Sciatic nerve (tissue), 2 donors: ENCODE measurements at places on chromosomes 2 and 18.

GRCh38 chr2:201280191-201281040, 20.1 kb downstream of the CASP8 start:
- DNase-seq, result no peak

GRCh38 chr18:31268985-31269406, 49.0 kb upstream of the DSG1 start:
- DNase-seq, result no peak

- DNase-seq, result no peak
Measured at GRCh38 chr2:118614841-118615271, 232.6 kb downstream of the EN1 start.

DNA sequence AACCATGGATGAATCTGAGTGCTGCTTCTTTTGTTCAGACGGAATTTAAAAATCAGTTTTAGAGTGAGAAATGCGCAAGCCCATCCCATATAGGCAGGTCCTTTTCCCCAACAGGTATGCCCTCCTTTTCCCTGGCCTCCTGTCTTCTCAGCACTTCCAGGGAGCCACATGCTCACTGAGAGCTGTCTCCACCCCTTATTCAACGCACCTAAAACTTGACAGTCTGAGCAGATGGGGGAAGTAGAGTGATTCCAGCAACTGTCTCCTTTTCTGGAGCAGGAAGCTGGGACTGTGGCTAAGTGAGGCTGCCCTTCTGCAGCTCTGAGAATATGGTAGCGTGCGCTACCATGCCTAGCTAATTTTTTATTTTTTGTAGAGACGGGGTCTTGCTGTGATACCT, 53.1 kb upstream of the NOSTRIN start:
- no peak for DNase-seq

- DNase-seq, result no peak
Measured at GRCh38 chr2:79512442-79513401, at the start of gene CTNNA2. Gene CTNNA2 (plus strand): TSS chr2:79513051.

GRCh38 chr2:158599609-158600008, 142.9 kb downstream of the PKP4 start:
- DNase-seq, result no peak

DNA sequence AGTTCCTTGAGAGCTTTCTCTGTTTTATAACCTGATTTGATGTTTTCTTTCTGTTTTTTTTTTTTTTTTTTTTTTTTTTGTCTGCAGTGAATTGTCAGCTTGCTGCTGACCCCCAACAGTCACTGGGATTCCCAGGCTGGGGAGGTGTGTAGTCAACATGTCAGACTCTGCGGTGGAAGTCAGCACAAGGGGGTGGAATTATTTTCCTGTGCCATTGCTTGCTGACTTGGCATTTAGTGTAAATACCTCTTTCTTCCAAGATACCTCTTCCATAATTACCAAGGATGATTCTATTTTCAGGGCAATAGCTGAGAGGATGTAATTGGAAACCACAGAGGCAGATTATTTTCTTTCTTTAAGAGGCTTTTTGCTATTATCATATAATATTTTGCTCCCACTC, 266.3 kb downstream of the CCDC85A start:
- no peak for DNase-seq

- no peak for DNase-seq
Measured at GRCh38 chr18:69961718-69962117, 14.0 kb upstream of the CD226 start.

- no peak for DNase-seq
Measured at GRCh38 chr2:230886671-230887071, 21.9 kb downstream of the ITM2C start.

DNA sequence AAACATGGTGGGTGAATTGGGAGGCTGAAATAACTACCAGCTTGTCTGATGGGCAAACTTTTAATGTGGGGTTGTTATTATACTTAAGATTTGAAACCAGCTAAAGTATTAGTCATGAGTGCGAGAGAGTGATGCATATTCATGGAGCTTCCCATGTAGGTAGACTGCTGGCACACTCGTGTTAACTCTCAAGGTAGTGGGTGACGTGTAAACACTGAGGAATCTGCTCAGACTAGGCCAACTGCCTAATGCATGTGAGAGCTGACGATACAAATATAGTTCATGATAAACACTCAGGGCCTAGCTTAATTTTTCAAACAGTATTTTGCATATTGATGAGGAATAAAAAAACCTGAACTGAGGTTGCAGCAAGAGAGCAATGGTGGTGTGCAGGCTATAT, 1165.7 kb upstream of the PIK3C3 start:
- DNase-seq, result no peak

DNA sequence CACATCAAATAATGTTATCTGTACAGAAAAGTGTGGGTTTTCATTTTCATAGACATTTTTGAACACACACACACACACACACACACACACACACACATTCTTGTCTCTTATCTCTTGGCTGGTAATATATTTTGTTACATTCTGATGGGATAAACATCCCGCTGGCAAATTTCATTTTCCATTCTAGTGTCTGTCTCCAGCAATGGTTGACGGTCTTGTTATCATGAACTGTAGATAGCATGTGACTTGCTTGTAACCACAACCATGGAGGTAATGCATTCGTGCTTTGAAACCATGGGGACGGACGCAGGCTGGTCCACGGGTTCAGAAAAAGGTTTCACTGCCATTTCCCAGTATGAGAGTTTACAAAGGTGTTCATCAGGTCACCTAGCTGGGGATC, 156.4 kb downstream of the PPP1R1C start:
- DNase-seq, result no peak

- peak; percentile 42 for DNase-seq
Measured at GRCh38 chr2:20432714-20433113, 14.2 kb upstream of the RHOB start.

- DNase-seq, result no peak
Measured at GRCh38 chr2:217125014-217125413, 265.1 kb upstream of the TNP1 start.

- DNase-seq, result no peak
Measured at GRCh38 chr18:72104851-72105250, 439.3 kb downstream of the CBLN2 start.

- DNase-seq, result no peak
Measured at GRCh38 chr2:161178756-161179155, 18.5 kb downstream of the TANK start.

DNA sequence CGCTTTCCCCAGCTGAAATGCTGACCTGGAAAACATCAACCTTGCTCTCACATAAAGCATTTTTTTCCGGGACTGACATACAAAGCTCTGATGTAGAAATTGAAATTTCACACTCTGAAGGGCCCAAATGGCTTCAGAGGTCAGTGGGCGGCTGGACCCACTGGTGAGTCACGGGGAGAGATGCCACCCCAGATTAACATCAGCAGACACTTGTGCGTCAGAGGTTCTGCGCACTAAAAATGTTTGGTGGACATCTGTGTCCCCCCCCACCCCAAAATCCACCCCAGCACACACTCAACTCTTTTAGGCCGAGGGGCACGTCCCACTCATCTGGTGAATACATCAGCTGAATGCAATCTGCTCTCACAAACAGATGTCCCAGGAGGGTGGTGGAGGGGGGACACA, 208.9 kb downstream of the ASB1 start:
- no peak for DNase-seq

- DNase-seq, result no peak
Measured at GRCh38 chr2:74576211-74576862, 21.8 kb downstream of the DOK1 start.

GRCh38 chr2:58727981-58728656, 487.0 kb upstream of the FANCL start:
- DNase-seq, result no peak

DNA sequence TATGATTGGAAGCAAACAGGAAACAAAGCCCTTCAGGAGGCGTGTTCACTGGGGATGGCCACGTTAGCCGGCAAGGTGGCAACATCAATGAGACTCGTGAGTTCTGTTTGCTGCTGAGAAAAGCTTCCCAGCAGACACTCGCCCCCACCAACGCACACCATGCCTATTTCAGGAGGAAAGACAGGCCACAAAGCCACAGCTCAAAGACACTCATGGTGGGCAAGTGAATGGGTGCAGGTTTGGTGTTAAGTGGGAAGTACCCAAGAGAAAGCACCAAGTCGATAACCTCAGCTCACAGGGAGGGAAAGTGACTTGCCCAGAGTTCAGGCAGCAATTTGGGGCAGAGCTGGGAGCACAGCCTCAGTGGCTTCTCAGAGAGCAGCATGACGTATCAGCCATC, 10.5 kb upstream of the MTERF4 start:
- no peak for DNase-seq

GRCh38 chr2:229230256-229230655, 40.8 kb downstream of the PID1 start:
- DNase-seq, result no peak

DNA sequence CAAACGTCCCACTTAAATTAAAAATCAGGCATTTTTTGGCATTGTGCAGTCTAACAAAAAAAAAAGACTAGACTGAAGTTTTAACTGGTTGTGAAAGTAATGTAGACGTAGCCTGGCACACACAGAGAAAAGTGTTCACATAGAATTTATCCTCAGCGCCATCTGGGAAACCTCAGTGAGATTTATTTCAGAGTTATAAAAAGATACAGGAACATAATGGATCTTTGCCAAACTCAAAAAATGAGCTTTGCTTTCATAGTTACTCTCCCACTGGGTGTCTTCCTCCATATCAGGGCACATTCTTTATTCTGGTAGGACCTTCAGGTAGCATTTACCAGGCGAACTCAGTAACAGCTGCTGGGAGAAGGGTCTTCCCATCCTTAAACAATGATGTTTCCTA, 532.4 kb upstream of the SALL3 start:
- no peak for DNase-seq

DNA sequence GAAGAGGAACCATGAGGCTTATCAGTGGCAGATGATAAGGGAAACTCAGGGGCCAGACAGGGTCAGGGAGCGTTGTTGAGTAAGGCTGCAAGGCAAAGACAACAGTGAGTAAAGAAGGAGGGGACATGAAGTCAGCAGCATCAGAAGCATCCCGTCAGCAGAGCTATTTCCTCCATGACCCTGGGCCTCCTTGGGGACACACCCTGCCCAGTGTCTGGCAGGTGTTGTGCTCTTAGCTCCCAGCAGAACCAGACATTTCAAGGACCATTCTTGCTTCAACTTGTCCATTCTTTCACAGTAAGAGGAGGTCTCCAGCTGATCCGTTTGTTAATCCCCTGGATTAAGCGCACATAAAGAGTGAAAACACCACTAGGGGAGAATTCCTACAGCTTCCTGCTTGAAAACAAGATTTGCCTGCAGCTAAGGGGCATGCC, 88.7 kb upstream of the MEIS1 start:
- no peak for DNase-seq

DNA sequence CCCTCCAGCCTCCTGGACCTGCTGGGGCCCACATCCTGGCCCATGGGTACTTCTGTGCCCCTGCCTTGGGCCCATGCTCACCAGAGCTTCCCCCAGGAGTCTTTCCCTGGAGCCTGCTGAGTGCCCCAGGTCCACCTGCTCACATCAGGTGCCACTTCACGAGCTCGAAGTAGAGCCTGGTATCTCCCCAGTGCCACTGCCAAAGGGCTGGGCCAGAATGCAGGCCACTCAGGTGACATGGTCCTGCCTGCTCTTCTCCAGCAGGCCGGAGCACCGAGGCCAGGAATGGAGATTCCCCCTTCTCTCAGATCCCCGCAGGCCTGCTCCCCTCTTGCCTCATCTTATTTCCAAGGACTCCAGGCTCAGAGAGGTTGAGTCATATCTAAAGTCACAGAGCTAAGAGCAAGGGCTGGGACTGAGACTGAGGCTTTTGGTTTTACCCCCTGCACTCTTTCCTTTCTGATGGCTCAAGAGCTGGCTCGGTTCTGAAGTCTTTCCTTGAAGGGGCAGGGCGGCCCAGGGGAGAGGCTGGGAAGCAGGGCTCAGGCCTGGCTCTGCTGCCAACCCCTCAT, 79.2 kb downstream of the HS1BP3 start:
- no peak for DNase-seq
